ENCODE measurements at places on chromosomes 12 and 14. TPM values are rescaled to one million over a fixed set of nuclear protein-coding genes. Genes with fewer than 3 reads are reported as not detected.

DNA sequence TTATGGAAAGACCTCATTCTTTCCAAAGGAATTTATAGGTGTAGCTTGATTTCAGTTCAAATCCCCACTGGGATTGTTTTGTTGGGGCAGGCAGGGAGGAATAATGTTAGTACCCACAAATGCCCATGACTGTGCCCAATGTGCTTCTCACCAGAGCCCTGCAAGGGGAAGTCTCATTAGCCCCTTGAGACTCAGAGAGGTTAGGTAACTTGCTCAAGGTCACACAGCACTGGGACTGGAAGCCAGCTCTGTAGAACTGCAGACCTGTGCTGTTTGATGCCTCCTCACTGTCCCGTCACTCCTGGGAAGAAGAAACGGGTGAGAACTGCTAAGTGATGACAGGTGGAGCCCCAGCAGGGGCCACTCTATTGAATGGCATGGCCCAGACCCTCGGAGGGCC is 8.9 kb downstream of the ANKRD9 start:
- no peak for DNase-seq
- peak overlapping the region; percentile 62 for H3K27ac ChIP-seq
- no peak overlapping the region for H3K4me3 ChIP-seq

- H3K27ac ChIP-seq, result no peak overlapping the region
- H3K36me3 ChIP-seq, result no peaks in the 10 kb centered on the region
- no peak overlapping the region for H3K4me3 ChIP-seq
- H3K27me3 ChIP-seq, result no peaks in the 10 kb centered on the region
- no peak for DNase-seq
Measured at GRCh38 chr14:29453045-29453444, 474.6 kb downstream of the PRKD1 start.

DNA sequence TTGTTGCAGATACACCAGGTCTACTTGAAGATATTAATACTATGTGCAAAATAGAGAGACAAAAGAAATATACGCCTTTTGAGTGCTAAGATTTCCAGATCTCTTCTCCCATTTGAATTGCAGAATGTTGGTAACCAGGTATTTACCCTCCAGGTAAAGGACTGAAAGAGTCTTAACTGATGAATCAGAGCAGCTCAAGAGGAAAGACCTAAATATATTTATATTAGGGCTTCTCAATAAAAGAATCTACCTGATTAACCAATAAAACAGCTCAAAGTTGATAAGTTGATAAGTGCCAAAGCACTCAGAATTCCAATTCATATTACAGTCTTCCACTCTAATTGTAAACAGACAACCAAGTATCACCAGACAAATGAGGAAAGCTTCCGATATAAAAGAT is 59.2 kb downstream of the ZNF641 start:
- no peak overlapping the region for H3K4me3 ChIP-seq
- DNase-seq, result no peak
- H3K27ac ChIP-seq, result no peak overlapping the region
- no peaks in the 10 kb centered on the region for H3K27me3 ChIP-seq
- H3K36me3 ChIP-seq, result no peaks in the 10 kb centered on the region
- no peaks in the 10 kb centered on the region for H3K4me1 ChIP-seq

GRCh38 chr12:15532364-15532977 is 210.2 kb downstream of the PTPRO start:
- DNase-seq, result peak; percentile 48
- peaks cover 2% of the 10 kb centered on the region for H3K4me1 ChIP-seq
- H3K4me3 ChIP-seq, result no peak overlapping the region
- H3K27me3 ChIP-seq, result no peaks in the 10 kb centered on the region

- no peak overlapping the region for H3K27ac ChIP-seq
- no peak overlapping the region for H3K4me3 ChIP-seq
- H3K27me3 ChIP-seq, result no peaks in the 10 kb centered on the region
- H3K36me3 ChIP-seq, result no peaks in the 10 kb centered on the region
- no peak for DNase-seq
Measured at GRCh38 chr14:100622708-100623485, 35.7 kb upstream of the BEGAIN start.

DNA sequence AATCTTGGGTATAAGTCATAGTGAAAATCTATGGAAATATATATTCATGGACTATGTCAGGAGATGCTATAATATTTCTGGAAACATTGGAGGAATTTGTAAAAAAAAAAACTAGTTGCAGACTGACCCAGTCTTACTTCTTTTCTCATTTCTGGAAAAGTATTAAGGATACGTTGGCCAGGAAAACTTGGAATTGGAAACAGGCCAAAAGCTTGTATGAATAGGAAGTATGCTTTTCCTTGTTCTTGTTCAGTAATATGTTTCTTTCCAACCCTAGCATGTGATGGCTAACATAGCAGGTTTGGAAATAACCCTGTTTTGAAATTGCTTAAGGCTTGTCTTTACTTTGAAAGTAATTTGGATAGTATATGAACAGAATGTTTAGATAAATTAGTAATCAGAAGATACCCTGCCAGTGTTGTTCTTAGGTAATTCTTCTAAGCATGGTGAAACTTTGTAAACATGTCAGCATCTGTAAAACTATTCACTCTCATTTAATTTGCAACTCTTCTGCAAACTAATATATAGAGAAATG is 316.2 kb downstream of the NPAS3 start:
- peak; percentile 46 for DNase-seq
- no peaks in the 10 kb centered on the region for H3K4me1 ChIP-seq
- no peak overlapping the region for H3K4me3 ChIP-seq
- H3K27me3 ChIP-seq, result no peaks in the 10 kb centered on the region
- no peak overlapping the region for H3K27ac ChIP-seq
- H3K36me3 ChIP-seq, result no peaks in the 10 kb centered on the region

GRCh38 chr14:100544506-100545141 is 42.6 kb downstream of the BEGAIN start:
- no peak overlapping the region for H3K27ac ChIP-seq
- no peaks in the 10 kb centered on the region for H3K36me3 ChIP-seq
- peaks cover 24% of the 10 kb centered on the region for H3K4me1 ChIP-seq
- no peaks in the 10 kb centered on the region for H3K27me3 ChIP-seq

DNA sequence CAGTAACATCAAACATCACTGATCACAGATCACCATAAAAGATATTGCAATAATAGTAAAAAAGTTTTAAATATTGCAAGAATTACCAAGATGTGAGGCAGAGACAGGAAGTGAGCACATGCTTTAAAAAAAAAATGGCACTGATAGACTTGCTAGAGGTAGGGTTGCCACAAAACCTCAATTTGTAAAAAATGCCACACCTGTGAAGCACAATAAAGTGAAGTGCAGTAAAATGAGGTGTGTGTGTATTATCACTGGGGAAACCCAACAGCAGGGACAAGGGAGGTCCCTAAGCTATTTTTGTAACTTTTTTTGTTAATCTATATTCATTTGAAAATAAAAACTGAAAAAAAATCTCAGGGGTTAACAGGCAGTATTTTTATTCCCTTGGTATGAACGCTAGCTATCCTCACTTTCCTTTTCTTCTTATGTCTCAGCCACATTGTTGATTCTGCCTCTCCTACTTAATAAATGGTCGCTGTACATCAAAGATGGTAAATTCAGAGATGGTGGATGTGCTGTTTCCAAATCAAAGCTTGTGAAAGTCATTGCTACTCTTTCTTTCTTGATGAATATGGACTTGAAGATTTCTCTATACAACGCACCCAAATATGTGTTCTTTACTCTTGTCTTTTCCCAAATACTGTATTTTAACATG is 14.0 kb upstream of the KLRD1 start:
- no peaks in the 10 kb centered on the region for H3K36me3 ChIP-seq
- H3K4me1 ChIP-seq, result no peaks in the 10 kb centered on the region
- H3K4me3 ChIP-seq, result no peak overlapping the region

GRCh38 chr14:92481811-92482555 is 31.6 kb upstream of the RIN3 start:
- peaks cover 3% of the 10 kb centered on the region for H3K27me3 ChIP-seq
- H3K4me1 ChIP-seq, result no peaks in the 10 kb centered on the region
- no peak overlapping the region for H3K4me3 ChIP-seq
- no peak overlapping the region for H3K27ac ChIP-seq

DNA sequence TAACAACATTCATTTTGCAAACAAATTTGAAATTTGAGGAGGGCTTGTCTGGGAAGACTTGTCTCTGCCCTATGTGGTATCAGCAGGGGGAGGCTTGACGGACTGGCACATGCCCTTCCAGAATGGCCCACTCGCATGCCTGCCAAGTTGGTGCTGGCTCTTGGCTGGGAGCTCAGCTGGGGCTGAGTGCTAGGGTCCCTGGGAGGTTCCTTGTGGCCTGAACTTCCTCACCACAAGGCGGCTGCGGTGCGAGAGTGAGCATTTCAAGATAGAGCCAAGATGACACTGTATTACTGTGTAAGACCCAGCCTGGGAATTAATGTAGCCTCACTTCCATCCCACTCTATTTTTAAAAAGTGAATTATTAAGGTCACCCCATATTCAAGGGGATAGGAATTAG is 271.6 kb upstream of the PLEKHG7 start:
- no peaks in the 10 kb centered on the region for H3K36me3 ChIP-seq
- DNase-seq, result no peak
- H3K27me3 ChIP-seq, result no peaks in the 10 kb centered on the region

- H3K27ac ChIP-seq, result no peak within 1 kb of the TSS
- peaks cover 41% of the 10 kb centered on the region for H3K4me1 ChIP-seq
- no peaks in the 10 kb centered on the region for H3K27me3 ChIP-seq
- peak within 1 kb of the TSS; percentile 88 for H3K4me3 ChIP-seq
- H3K36me3 ChIP-seq, result no peaks in the 10 kb centered on the region
Measured at GRCh38 chr12:48817873-48818830, at the start of gene CACNB3. CACNB3 (plus strand) TSS chr12:48818496; CDS start chr12:48818930, 434 bp downstream.

GRCh38 chr14:43476822-43477221 is 1030.3 kb downstream of the FSCB start:
- no peaks in the 10 kb centered on the region for H3K27me3 ChIP-seq
- H3K4me1 ChIP-seq, result no peaks in the 10 kb centered on the region
- H3K4me3 ChIP-seq, result no peak overlapping the region
- no peak for DNase-seq
- no peaks in the 10 kb centered on the region for H3K36me3 ChIP-seq
- H3K27ac ChIP-seq, result no peak overlapping the region

DNA sequence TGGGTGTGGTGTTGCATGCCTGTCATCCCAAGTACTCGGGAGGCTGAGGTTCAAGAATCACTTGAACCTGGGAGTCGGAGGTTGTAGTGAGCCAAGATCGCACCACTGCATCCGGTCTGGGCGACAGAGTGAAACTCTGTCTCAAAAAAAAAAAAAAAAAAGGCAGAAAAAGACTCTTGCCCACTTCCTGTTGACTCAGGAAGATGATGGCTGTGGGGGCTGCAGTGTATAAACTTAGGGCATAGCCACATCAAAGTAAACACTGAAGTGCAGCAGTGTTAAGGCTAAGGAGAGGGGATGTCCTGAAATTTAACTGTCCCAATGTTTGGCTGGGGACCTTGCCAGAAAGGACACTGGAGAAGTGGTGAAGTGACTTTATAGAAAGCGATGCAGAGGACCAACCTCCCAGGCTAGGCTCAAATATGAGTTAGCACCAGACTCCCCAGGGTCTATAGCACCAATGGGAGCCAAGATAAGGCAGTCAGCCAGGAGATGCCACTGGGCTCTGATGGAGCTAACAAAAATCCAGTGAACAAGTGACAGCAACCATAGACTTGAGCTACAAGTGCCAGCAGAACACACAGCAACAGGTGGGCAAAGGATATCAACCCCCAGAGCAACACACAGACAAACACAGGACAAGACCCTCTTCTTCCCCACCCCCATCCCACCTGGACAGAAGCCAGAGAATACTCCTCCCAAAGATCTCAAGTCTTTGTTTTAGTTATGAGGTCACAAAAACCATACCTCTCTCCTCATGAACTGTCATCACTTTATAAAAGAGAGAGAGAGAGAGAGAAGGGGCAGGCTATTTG is 28.0 kb downstream of the NELL2 start:
- no peaks in the 10 kb centered on the region for H3K27me3 ChIP-seq
- H3K4me1 ChIP-seq, result no peaks in the 10 kb centered on the region
- H3K36me3 ChIP-seq, result no peaks in the 10 kb centered on the region
- H3K27ac ChIP-seq, result no peak overlapping the region
- no peak for DNase-seq

DNA sequence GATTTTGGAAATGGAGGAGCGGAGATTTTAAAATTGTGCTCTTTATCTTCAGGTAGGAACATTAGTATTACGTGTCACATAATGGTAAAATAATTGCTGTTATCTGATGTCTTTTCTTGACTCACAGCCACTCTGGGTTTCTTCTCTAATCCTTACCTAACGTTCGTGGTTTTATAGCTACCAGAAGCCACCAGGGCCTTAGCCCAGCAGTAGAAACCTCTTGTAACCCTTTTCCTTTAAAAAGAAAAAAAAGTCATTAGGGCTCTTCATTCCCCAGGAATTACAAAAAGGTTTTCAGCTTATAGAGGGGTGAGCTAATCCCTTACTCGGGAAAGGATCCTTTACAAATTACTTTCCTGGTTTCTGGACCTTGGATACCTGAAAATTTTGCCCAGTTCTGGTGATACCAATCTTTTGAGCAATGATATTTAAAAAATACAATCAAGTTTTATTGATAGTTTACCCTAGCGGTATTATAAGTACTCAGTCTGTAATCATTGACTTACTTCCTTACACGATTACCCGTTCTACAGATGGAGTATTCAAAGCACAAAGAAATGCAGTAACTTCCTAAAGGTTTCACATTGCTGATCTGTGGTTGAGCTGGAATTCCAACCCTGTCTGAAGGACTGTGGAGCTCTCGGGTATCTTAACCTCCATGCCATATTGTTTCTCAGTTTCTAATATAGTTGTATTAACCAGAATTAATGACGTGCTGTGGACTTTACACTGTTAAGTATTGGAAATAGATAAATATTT is 1.6 kb downstream of the GABARAPL1 start:
- peak; percentile 43 for DNase-seq
- H3K4me3 ChIP-seq, result peak overlapping the region; percentile 55
- peak overlapping the region; percentile 100 for H3K27ac ChIP-seq
- H3K4me1 ChIP-seq, result peaks cover 47% of the 10 kb centered on the region

DNA sequence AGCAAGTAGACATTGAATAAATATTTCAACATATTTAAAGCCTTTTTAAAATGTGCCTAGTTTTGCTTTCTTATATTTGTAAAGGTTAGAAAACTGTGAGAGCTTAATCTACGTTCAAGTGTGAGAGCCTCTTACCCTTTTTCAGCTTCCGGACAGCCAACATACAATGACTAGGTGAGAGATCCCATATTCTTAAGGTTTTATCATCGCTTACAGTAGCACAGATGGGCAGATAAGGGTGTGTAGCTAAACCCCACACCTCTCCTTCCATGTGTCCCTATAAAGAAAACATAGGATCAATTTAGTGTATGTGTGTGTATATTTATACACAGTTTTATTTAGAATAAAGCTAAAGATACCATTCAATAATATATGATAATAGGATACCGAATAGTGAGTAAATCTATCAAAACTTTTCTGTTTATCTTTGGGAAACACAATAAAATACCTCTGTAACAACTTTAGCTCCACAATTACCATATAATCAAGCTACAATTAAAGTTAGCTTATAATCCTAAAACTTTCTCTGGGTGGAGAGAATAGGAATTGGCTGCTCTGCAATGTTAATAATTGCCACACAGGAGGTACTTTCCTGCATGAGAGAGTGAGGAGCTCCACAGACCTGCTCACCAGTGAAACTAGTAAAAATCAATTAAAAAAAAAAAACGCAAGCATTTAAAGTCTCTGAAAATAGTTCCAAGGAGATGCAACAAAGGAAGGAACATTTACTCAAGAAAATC is 110.8 kb downstream of the EML5 start:
- no peaks in the 10 kb centered on the region for H3K36me3 ChIP-seq
- H3K27ac ChIP-seq, result no peak overlapping the region
- no peaks in the 10 kb centered on the region for H3K27me3 ChIP-seq
- no peak overlapping the region for H3K4me3 ChIP-seq
- no peak for DNase-seq

FSCB gene
- 0.18 TPM for total RNA-seq

WNT5B gene
- 7.8 TPM for total RNA-seq

HOXC12 gene
- total RNA-seq, result not detected
